ENCODE measurements at places on chromosomes 3 and 15.

GRCh38 chr3:143973259-143974021, 1.8 kb downstream of the DIPK2A start:
- peak; percentile 77 for DNase-seq

GRCh38 chr15:46502667-46503066, 867.8 kb downstream of the SQOR start:
- DNase-seq, result no peak

GRCh38 chr3:185822221-185823000, 2.4 kb downstream of the IGF2BP2 start:
- DNase-seq, result peak; percentile 26

DNA sequence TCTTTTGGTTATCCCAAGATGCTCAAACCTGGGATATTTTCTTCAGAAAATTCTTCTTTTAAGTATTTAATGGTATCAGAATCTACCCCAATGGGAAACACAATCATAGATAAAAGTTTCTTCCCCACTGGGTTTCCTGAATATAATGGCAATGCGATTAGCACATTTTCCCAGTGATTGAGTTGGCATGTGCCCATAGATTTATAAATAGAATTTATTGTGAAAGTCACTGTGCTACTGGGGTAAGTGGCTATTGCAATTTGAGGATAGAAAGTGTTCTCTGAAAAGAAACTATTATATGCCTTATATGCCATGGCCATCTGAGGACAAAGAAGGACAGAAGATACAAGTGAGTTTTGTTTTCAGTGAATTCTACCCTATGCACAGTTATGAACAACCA, 99.0 kb upstream of the RBMS3 start:
- DNase-seq, result no peak

GRCh38 chr3:42713747-42714146, 11.1 kb upstream of the HHATL start:
- DNase-seq, result peak; percentile 23

DNA sequence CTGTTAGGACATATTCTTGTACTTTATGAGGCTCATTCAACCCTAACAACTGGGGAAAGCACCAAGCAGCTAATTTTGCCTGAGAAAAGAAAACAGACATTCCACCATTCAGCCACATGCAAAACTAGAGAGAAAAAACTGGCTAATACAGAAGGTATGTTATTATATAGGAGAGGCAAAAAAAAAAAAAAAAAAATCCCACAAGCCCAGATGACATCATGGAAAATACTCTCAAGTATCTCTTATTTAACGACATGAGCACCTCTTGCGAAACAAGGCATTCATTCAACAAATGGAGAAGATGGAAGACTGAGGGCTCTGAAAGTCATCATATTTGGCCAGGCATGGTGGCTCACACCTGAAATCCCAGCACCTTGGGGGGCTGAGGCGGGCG, 61.5 kb downstream of the PRICKLE2 start:
- peak; percentile 46 for DNase-seq

DNA sequence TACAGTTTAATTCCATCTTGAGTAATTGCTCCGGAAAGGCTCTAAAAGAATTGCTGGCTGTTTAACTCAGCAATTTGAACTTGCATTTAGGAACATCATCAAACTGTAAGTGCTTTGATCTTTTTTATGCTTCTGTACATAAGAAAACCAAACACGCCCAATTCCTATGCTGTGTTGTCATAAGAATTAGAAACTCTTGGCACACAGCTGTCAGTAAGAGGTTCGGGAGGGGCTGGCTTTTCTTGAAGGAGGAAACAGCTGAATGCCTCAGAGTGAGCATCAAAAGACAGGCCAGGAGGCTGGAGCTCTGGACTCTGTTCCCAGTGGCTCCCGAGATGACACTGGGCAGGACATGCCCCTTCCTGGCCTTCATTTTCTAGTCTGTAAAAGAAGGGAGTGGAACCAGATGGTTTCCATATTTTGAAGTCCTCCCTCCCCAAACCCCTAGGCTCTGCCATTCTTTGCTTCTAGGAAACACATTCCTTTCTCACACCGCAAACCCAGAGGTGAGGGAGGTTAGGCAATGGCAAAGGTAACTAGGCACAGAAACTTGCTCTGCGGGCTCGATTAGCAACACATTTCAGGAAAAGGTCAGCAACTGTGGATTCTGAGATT, 73.7 kb upstream of the DLG1 start:
- DNase-seq, result no peak

GRCh38 chr3:104614564-104614963, 752.1 kb upstream of the ALCAM start:
- DNase-seq, result no peak

DNA sequence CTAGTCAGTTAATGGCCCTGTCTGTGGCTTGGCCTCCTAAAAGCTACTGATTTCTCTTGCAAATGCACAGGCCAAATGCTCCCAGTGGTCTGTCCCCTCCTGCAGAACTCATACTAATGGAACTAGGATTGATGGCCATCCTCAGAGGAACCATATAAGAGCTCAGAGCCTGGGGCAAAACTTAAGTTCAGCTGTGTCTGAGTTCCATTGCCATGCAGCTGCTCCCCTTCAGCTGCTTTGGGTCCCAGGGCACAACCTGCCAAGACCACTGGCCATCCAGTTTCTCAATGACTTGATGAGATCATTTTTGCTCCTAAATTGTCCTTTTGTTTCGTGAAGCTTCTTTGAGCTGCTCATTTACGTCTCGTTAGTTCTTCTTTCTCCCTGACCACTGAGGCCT, 529.5 kb upstream of the TBL1XR1 start:
- DNase-seq, result peak; percentile 42

GRCh38 chr3:192062186-192062585, 601.2 kb downstream of the PYDC2 start:
- no peak for DNase-seq

DNA sequence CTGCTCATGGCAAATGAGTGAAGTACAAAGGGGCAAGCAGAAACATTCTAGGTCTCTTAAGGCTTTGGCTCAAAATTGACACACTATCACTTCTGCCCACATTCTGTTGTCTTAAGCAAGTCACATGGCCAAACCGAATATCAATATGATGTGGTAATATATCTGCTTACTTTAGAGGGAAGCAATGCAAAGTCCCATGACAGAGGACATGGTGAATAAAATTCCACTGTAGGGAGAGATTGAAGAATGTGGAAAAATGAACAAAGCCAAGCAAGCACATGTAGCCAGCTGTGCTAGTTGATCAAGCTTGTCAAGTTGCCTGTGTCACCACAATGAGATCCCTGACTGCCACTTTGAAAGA, 11.2 kb upstream of the TBC1D5 start:
- no peak for DNase-seq

- peak; percentile 15 for DNase-seq
These were observed 88.1 kb downstream of the DCUN1D1 start for GRCh38 chr3:182892226-182892625.

DNA sequence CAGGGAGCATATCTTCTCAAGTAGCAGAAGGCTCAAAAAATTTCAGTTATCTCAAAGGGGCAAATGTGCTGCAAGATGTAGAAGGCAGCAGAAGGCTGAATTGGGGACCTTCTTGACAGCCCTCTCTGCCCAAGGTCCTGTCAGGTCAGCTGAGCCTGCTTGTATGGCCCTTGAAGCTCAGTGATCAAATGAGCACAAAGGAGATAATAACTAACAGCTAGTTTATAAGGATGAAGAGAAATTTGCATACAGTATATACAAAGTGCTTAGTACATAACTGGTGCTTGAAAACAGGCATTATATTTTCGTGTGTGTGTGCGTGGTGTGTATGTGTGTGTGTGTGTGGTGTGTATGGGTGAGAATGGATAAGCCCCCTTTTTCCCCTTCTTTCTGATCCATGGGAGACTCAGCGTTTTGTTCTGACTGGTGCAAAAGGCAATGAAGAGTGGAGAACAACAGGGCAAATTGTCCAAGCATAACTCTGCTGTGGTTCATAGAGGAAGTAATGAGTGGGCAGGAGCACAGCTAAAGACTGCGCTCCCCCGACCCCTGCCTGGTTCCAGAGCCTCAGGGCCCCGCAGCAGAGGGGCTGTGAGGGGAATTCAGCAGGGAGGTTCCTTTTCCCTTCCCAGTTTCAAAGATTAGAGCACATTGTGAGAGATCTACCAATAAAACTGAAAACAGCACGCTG, 356.8 kb upstream of the NR2F2 start:
- DNase-seq, result no peak

GRCh38 chr3:10233988-10234387, 14.3 kb upstream of the TATDN2 start:
- no peak for DNase-seq

Data from MV-4-11 (cell line).